Stimulated activated CD4-positive, alpha-beta T cell treated with anti-CD3 and anti-CD28 coated beads, TNF-alpha, amount 100 ng/mL, for 1 hour (primary cell): ENCODE measurements at places on chromosomes 5 and 9.

- no peak for DNase-seq
These were observed 458.5 kb upstream of the KLF4 start for GRCh38 chr9:107948086-107948485.

- no peak for DNase-seq
These were observed 116.3 kb downstream of the DEPDC1B start for GRCh38 chr5:60583616-60584015.

GRCh38 chr9:131464354-131465000 lies 38.2 kb upstream of the POMT1 start:
- no peak for DNase-seq

GRCh38 chr5:146103594-146103993 lies 1.8 kb downstream of the PLAC8L1 start:
- no peak for DNase-seq

DNA sequence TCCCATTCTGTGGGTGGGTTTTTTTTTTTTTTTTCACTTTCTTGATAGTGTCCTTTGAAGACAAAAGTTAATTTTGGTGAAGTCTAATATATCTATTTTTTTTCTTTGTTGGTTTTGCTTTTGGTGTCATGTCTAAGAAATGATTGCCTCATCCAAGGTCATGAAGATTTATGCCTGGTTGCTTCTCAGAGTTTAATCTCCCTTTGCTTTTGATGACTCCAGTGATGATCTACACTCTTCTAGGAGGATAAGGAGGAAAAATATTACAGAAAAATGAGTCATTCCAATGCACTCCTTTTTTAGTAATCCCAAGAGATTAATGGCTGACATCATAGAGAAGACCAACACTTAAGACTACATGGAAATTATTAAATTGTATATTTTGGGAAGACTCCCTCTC lies 79.7 kb upstream of the ICE1 start:
- DNase-seq: no peak

DNA sequence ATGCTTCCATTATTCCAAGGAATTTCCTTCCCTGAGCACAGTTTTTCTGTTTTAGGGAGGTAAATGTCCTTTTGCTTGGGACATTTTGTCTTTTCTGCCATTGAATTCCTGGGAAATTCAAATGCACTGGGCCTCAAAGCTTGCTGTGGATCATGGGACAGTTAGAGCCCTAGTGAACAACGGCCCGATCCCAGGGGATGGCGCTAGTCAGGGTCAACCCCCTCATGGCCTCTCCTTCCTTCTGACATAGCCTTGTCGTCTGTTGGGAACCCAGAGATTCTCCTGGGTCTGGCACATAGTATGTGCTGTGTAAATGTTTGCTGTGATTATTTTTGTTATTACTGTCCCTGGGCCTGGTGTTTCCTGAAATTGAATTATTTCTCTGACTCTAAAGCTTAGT lies 30.7 kb upstream of the COL15A1 start:
- DNase-seq: no peak

DNA sequence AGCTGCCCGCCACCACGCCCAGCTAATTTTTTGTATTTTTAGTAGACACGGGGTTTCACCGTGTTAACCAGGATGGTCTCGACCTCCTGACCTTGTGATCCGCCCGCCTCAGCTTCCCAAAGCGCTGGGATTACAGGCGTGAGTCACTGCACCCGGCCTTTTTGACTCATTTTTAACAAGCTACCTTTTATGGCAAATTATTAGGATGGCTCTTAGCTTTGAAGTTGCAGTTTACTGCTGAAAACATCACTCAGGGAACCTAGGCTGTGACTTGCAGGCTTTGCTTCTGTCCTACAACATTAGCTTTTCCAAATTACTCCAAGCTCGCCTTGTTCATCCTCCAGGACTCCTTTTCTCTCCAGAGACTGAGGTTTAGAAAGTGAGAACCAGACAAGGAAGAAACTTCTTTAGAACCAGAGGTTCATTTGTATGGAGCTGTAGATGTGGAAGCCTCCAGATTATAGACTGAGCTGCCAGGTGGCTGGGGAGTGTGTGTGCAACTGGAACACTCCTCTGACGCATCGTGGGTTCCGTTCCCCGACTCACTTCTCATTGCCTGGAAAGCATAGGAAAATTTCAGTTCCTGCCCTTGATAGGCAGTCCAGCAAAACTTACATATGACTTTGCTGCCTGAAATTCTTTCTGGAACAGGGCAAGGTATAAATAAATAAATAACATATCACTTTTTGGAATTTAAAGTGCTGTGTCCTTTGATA lies 23.8 kb upstream of the SPTAN1 start:
- DNase-seq: no peak

- no peak for DNase-seq
These were observed 124.0 kb downstream of the OLFM1 start for GRCh38 chr9:135211524-135211890.

- DNase-seq: no peak
These were observed 219.9 kb downstream of the FSTL4 start for GRCh38 chr5:133392448-133392847.

DNA sequence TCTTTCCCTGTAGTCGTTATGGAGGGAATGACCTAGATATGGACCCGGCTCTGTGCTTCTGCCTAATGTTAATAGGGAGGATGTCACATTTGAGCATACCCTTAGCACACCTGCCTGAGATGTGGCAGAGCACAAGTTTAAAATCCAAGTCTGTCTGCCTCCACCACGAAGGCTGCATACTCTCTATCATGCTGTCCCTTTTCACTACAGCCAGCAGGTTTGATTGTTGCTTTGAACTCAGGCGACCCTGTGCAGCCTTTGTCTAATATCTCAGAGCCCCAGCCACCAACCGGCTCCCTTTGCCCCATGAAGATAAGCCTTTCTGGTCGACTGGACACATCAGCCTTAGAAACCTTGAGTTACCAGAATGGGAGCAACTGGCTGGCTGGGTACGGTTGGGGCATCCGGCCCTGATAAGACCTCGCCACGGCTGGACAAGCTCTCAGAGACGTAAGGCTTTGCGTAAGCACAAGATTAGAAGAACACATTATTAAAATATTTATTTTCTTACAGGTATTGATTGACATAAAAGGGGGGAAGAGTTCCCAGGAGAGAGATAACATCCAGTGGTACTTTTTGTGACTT lies 222.0 kb upstream of the TRIM32 start:
- no peak for DNase-seq

- DNase-seq: no peak
These were observed 6.5 kb upstream of the PAX5 start for GRCh38 chr9:37040508-37041127.

DNA sequence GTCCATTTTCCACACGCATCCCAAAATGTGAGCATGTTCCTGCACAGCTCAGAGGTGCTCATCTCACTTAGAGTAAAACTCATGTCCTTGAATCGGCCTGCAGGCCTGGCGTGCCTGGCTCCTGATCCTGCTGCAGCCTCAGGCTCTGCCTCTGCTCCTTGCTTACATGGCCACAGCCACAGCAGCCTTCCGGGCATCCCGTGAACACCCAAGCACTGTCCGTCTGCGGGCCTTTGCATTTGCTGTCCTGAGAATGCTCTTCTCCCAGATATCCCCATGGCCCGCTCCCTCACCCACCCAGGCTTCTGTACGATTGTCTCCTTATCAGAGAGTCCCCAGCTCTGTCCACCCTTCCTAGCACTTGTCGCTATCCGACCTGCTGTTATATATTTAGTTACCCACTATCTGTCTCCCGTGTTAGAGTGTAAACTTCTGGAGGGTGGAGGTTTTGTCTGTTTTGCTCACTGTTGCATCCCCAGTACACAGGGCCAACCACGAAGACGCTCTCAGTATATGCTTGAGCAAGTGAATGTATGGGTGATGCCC lies 21.9 kb downstream of the FGF18 start:
- no peak for DNase-seq

GRCh38 chr5:84724683-84725082 lies 340.0 kb upstream of the EDIL3 start:
- DNase-seq: no peak

- DNase-seq: no peak
These were observed 20.2 kb downstream of the HRH2 start for GRCh38 chr5:175678074-175678473.

DNA sequence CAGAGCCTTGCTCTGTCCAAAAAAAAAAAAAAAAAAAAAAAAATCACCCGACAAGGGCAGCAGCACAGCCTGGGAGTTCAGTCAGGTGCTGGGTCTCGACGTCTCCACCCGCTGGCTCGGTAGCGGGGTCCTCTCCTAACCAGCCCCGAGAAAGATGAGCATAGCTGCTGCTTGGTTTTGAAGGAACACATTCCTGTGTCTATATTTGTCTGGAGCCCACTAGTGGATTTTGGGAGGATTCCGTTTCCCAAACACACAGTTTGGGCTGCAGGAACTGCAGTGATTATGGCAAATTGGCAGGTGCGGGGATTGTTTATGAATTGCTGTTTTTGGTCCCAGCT lies 1.2 kb downstream of the OTULINL start:
- no peak for DNase-seq
